ENCODE measurements at places on chromosomes 3 and 15.

GRCh38 chr15:96285729-96286254 lies 44.7 kb upstream of the NR2F2 start:
- no peak for DNase-seq

GRCh38 chr3:154192225-154192624 lies 71.0 kb downstream of the ARHGEF26 start:
- no peak for DNase-seq

DNA sequence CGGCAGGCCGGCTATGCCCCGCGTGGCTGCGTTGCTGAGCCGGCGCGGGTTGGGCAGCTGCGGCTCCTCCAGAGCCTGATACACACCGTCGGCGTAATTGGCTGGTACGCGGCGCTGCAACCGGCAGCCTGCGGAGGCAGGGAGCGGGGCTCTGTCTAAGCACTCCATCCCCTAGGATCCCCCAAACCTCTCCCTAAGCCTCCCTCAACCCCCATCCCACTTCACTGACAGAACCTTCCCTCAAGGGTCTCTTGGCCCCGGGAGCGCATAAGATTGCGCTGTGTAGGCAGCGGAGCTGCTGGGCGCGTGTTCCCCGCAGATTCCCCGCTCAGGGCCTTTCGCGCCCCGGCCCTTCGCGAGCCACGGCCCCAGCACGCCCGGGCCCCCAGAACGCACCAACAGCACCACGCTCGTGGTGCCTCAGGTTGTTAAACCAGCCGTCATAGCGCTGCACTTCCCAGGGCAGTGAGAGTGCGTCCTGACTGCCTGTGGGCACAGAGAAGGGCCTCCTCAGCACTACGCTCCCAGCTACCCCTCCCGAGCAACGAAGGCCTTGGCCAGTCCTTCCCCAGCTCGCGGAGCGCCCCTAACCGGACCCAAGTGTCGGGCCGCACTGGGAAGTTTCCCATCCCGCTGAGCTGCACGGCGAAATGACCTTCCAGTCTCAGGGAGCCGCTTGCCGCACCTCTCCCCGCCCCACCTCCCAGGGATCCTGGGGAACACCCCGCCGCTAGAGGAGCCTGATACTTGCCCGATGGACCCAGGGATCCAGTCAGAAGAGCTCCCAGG lies 1.2 kb downstream of the DUOX2 start:
- DNase-seq = peak; percentile 27

DNA sequence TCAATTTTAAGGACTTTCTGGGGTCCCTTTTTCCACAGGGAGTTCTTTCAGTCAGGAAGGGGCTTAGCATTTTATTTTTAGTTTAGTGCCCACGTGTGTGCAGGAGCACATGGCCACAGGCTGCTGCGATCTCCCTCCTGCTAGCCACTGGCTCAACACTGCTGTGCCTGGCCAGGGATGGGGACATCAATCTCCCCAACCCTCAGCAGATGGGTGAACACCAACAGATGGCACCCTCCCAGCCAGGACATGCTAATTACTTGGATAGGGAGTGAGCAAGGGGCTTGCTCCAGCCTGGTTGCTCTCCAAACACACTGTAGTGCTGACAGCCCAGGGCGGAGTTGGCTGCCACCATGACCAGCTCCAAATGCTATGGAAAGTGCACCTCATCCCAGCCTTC lies 7.4 kb upstream of the RIOX2 start:
- no peak for DNase-seq

DNA sequence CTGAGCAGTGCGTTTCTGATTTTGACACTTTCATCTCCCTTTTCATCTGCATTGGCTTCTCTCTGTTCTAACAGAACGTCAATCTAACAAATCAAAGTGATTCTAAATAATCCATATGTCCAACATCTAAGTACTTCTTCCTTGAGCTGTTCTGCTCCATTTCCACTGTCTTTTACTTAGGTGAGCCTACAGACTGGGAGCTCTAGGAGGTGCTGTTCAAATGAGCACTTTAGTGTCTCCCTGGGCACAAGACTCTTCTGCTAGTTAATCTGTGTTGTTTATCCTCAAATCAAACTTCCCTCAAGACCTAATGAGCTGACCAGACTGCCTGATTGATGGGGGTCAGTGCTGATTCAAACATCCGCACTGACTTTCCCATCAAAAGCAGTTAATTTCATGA lies 408.1 kb downstream of the WDR72 start:
- DNase-seq = no peak

GRCh38 chr3:463252-464192 lies 267.0 kb downstream of the CHL1 start:
- no peak for DNase-seq

GRCh38 chr15:47796339-47796738 lies 79.0 kb downstream of the SEMA6D start:
- DNase-seq = no peak

DNA sequence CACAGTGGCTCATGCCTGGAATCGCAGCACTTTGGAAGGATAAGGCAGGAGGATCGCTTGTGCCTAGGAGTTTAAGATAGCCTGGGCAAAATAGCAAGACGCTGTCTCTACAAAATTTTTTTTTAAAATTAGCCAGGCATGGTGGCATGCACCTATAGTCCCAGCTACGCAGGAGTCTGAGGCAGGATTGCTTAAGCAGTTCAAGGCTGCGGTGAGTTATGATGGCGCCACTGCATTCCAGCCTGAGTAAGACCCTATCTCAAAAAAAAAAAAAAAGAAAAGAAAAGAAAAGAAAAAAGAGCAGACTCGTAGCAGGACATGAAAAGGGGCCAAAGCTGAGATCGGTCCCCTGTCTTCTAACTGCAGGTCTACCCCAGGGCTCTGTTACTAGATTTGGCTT lies 18.9 kb downstream of the SRGAP3 start:
- DNase-seq = no peak

GRCh38 chr3:11074011-11074410 lies 80.3 kb upstream of the HRH1 start:
- DNase-seq = no peak

DNA sequence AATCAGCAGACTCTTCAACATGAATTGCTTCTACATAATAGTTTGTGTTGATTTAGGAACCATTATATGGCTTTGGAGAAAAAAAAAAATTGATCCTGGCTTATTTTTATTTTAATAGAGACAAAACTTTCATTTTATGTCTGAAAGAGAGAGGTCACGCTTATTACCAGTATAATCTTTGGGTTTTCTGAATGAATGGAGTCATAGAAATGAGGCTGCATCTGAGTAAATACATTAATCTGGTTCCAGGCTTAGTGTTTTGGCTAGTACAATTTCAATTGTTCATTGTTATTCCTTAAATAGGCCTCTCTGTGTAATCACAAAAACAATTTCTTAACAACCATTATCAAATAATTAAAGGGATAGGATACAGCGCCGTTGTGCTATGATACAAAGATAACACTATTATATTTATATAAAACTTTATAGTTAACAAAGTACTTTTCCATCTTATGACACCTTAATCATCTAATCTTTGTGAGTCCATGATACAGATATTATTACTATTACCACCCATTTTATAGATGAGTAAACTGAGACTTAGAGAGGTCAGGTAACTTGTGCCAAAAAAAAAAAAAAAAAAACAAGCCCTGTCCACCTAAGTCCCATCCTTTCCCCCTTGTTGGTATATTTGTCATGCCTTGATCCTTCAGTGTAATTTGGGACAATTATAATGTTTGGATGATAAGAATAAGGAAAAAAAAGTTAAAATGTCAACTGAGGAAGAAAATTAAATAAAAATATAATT lies 41.8 kb upstream of the GOLM2 start:
- DNase-seq = peak; percentile 31

- DNase-seq = no peak
These were observed 399.6 kb upstream of the EPHA3 start for GRCh38 chr3:88707837-88708236.

DNA sequence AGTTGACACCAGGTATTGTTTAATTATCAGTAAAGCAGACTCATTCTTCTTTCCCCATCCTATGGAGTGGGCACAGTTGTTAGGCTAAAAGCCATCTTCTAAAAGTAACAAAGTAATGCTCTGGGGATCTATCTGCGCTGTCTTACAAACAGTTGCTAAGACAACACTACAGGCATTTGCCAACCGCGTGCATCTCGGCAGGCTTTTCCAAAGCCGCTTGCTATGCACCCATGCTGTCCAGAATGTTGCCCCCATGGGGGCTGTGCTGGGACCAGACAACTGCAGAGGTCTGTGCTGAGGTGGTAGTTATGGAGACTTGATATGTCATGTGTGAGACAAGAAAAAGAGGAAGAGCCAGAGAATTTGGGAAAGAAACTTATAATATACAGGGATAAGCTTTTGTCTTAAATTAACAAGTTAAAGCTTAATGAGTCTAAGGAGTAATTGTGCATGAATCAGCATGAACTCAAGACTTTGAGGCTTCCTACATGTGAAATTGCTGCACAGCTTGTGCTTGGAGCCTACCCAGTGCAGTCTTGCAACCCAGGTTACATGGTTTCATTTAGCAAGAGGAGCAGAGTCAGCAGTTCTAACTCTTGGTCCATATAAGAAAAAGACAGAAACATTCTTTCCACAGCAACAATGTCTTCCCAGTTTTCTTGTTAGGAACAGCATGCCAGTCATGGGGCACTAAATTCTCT lies 38.9 kb upstream of the DCLK3 start:
- no peak for DNase-seq

DNA sequence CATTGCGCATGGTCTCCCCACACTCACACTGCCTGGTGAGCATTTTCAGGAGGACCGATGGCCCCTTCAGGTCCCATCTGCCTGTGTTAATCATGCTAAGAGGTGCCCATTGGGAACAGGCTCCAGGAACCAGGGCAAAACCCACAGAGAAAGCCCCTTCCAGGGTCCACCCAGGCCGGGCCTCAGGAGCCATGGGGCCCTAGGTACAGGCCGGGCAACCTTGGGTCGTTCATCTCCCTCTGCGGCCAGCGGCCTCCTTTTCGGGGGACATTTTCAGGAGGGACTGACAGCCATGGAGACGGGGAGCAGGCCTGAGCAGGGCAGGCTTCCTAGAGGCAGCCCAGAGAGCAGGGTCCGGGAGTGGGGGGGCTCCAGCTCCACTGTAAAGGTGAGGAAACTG lies 68.0 kb upstream of the TAMM41 start:
- DNase-seq = no peak

DNA sequence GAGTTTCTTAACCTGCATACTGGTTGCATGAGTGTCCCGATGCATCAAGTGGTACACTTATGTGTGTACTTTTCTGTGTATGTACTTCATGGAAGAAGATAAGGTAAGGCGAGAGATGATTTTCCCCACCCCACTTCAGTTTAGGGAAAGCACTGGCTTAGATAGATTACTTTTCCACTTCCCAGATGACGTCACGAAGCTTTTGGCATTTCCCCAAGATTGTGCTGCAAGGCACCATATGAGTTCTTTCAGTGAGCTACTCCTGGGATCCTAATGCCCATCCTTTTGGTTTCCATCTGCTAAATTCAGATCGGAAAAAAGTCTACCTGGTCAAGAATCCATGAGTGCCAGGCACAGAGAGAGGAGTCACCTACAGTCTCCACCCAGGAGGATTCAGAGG lies 4.5 kb downstream of the IL17RB start:
- no peak for DNase-seq

DNA sequence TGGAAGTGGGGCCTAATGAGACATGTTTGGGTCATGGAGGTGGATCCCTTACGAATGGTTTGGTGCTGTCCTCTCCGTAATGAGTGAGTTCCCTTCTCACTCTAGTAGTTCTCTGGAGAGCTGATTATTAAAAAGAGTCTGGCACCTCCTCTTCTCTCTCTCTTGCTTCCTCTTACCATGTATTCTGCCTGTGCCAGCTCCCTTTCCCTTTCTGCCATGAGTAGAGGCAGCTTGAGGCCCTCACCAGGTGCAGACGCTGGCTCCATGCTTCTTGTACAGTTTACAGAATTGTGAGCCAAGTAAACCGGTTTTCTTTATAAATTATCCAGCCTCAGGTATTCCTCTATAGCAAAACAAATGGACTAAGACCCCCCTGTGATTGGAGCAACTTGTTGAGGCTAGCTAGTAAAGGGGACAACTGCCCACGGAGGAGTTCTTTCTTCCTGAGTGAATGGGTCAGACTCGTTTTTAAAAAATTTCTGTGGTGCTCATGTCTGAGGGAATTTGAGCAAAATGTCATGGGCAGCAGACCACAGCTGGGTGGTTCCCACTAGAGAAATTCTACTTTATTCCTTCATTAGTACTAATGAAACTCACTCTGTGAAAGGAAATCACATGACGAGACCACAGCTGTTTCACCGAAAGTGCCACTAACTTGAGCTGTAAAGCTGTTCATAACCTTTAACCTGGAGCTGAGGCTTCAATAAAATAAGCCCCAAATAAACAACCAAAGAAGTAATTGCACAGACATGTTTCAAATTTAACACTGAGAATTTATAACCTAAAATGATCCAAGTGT lies 210.0 kb downstream of the NFKBIZ start:
- no peak for DNase-seq

DNA sequence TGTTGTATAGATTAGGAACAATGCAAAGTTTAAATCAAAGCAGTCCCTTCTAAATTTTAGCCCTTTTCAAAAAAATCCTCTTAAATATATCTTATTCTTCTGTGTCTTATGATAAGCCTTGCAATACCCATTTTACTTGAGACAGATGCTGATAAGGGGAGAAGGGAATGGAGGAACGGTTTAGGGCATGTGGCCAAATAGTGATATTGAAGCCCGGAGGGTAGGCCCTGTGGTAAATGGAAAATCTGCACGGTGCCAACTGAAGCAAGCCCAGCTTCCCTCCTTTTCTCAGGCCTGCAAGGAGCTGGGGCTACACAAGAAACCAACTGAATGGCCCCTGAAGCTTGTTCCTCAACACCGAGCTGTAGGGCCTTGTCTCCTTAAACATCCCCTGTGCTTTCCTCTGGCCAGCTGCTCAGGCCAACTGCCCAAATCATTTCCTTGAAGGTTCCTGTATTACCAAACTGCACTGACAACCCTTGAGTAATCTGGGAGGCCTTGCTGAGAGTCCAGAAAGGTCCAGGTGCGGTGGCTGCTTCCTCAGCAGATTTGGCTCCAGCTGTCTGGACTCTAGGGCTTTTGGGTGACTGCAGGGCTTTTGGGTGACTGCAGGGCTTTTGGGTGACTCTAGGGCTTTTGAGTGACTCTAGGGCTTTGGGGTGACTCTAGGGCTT lies 67.2 kb downstream of the NCEH1 start:
- no peak for DNase-seq

DNA sequence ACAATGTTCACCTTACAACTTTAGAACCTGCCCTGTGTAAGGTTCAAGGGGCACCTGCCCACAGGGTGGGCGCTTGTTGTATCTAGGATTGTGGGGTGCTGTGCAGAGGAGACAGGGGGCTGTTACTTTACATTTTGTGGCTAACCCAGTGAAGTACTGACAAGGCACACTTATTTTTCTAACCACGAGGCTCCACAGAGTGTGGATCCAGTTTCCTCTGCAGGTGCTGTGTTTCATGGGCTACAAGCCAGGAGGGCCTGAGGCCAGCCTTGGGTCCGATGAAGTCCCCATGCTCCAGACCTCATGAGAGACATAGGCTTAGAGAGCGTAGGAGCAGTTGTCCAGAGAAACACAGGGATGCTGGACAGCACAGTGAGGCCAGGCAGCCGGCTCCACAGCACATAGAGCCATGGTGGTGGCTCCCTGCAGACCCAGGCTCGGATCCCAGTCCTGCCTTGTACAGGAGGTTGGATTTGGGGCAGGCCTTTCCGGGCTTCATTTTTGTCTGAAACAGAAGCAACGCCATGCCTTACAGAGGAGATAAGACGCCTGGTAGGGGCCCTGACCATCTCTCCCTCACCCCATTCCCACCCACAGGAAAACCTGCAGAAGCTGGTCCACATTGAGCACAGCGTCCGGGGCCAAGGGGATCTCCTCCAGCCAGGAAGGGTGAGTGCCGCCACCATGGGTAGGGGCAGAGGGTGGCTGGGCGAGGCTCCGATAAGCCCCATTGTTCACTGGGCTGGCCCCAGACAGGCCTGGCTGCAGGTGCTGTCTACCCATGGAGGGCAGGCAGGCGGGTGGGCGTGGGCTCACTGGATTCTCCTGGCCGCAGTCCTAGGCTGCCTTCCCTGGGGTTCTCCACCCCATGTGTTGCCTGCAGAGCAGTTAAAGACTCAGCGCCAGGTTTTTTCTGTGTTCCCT lies 40.1 kb upstream of the NR2C2 start:
- DNase-seq = no peak

All from COR-L47 (cell line).